ENCODE measurements at places on chromosomes 12 and 14.

DNA sequence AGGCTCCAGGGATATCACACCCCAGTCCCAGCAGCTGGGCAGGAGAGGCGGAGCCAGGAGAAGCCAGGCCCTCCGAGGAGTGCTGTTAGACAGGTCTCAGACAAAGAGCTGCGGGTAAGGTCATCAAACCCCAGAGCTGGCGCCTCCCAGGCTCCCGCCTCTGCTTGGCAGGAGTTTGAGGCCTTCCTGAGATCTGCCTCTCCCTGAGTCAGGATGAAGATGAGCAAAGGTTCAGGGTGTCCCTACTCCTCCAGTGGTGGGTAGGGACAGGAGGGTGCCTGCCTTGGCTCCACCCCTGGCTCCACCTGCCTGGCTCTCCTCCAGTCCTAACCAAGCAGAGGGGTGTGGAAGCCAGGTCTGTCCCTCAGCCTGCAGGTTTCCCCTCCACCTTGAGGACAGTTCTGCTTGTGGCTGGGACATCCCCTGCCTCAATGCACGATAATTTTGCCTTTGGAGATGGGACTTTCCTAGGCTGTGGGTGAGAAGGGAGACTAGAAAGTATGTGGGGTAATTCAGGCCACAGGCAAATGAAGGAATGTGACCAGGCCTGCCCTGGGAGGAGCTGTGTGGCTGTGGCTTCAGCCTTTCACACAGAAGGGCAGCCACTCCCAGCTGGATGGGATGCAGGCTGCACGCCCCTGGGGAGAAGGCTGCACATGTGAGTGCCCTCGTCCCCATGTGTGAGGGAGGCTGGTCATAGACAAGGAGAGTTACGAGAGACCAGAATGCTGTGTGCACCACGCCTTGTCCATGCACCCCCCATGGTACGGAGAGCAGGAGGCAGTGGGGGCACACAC lies 2.2 kb downstream of the PLEKHG6 start:
- DNase-seq: no peak

DNA sequence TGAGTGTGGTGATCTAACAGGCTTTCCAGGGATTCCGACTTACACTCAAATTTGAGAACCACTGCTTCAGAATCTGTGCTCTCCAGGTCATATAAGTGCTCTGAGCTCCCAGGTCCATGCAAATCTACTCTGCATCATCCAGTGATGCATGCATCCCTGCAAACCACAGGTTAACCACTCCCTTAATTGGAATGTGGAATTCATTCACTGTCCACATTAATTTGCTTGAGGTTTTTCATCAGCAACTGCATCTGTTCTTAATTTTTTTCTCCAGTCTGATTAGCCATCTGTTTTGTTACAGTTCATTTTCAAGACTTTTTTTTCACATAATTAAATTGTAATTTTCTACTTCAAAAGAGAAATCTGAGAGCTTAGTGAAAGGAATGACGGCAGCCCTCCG lies 43.4 kb upstream of the RIN3 start:
- DNase-seq: no peak

DNA sequence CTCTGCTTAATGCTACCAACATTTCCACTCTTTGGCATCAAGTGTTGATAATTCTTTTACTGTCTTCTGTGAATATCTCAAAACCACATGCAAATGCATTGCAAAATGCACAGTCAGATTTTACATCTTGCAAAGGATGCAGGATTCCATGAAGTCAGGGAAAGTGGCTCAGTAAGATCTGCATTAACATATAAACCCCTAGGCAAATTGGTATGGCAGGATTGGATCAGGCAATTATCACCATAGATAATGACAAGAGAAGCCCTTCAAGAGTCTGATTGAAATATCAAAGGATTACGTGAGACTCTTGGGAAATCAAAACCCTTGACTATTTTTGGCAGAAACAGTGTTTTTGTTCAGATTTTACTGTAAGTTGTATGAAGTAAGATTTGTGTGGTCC lies 71.0 kb downstream of the TMTC2 start:
- DNase-seq: no peak

GRCh38 chr12:2745655-2746054 lies 49.1 kb upstream of the FKBP4 start:
- no peak for DNase-seq

DNA sequence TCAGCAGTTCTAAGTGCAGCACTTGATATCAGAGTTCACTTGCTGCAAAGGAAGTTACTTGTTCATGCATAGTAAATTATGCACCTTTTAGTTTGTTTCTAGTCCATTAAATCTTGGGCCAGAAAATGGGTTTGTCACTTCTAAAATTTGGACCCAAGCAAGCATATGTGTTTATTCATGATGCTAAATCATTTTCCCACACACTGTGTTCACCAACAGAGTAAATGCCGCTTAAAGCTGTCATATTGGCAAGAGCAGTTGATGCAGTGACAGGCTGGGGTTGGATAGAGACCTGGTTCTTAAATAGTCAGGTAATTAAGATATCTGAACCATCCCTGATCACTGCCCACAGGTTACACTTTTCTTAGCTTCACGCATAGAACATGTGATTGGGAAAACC lies 409.7 kb downstream of the EGLN3 start:
- DNase-seq: no peak

DNA sequence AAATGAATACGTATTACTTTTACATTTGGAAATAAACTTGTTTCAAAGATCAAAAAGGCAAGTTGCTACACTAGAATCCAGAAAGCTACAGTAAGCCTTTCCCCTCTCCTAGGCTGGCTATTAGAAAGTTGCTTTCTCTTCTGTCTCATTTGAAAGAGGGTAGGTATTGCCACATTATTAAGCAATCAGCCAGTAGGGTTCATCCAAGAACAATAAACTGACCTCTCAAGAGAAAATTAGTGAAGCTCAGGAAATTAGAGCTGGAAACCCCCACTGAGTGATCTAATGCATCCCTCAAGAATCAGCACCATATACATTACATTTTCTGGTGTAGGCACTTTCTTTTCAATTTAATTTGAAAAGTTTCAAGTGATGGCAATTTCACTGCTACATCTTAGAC lies 4.5 kb upstream of the TMEM233 start:
- DNase-seq: no peak

GRCh38 chr14:74652541-74652940 lies 40.5 kb upstream of the LTBP2 start:
- no peak for DNase-seq

GRCh38 chr12:54359762-54360351 lies 4.4 kb downstream of the GPR84 start:
- DNase-seq: no peak

DNA sequence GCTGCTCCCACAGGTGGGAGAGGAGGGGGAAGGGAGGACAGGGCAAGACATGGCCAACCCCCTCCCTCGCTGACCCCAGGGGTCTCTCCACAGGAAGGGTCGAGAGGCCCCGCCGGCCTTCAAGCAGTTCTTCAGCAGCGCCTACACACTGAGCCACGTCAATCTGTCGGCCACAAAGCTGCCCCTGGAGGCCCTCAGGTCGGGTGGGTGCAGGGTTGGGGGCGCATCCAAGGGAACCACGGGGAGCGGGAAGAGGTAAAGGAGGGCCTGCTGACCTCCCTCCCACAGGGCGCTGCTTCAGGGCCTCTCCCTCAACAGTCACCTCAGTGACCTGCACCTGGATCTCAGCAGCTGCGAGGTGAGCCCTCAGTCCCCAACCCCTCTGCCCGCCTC lies 6.1 kb downstream of the CARMIL3 start:
- no peak for DNase-seq

DNA sequence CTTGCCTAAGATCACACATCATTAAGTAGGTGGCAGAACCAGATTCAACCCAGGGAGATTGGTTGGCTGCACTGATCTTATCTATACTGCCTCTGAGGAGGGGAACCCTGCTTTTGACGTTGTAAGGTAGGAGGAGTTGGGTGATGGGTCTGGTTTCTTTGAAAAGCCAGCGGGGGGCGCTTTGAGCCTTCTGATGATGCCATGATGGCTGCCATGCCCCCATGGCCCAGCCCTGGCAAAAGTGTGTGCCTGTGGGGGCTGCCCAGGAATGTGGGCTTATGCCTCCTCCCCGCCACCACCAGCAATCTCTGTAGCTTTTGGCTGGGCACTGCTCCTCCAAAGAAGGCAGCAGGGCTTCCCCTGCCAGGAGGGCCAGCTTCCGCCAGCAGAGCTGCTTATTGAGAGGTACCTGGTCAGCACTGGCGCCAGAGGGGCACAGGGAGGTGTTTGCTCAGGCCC lies 224.3 kb downstream of the SLC41A2 start:
- peak; percentile 45 for DNase-seq

DNA sequence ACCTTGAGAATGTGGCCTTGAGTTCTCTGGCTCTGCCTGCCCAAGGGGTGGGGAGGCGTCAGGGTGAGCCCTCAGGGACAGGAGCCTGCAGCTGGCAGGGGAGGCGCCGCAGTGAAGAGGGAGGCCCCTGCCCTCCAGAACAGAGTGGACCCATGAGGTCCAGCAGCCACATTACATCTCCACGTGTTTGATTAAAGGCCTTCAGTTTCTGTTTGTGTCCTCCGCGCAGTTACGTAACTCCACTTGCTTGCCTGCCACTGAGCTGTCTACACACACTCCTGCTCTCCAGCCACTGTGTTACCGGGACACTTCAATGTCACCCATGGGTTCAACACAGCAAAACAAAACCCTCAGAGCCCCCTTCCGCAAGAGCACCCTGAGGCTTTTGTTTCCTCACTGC lies 70.4 kb downstream of the CHGA start:
- DNase-seq: no peak
